ENCODE measurements at places on chromosomes 3 and 15.

DNA sequence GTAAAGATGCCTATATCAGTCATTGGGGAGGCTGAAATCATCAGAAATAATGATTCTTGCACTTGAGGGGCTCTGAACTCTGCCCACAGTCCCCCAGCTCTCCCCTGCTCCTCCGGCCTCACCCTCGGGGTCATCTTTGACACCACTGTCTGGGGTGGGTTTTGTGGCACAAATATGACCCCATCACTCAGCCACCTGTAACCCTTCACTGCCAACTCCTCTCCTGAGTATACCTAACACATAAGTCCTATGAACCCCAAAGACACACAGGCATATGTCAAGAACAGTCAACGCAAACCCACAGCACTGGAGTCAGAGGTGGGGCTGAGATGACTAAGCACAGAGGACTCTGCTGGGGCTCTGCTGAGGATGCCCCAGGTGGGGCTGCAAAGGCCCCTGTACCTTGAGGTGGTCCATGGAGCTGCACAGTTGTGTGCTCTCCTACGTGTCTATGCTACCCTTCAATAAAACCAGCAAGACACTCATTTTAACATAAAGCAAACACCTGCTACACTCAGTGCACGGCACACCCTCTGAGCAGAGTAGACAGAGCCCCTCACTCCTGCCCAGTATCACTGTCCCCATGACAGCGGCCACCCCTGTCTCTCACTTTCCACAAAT is 29.9 kb downstream of the SLC41A3 start:
- DNase-seq = no peak

DNA sequence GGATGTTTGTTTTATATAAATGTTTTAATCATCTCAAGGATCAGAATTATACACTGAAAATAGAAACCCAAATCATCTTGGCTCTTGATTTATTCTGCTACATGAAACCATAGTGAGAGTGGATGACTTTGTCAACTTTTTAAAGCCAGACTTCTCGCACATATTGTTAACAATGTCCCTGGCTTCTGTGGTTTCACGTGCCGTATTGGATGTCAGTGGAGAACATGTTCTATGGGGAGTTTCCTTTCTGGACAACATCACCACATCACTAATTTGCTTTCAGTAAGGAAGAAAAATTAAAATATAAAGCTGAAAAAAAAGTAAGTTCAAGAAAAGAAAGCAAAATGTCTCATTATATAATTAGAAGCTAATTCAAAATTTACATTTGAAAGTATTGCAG is 297.1 kb upstream of the MME start:
- no peak for DNase-seq

- no peak for DNase-seq
Observed at GRCh38 chr3:151037746-151038477, 47.6 kb upstream of the MED12L start.

GRCh38 chr3:196225763-196226364 is 9.5 kb downstream of the SLC51A start:
- no peak for DNase-seq

DNA sequence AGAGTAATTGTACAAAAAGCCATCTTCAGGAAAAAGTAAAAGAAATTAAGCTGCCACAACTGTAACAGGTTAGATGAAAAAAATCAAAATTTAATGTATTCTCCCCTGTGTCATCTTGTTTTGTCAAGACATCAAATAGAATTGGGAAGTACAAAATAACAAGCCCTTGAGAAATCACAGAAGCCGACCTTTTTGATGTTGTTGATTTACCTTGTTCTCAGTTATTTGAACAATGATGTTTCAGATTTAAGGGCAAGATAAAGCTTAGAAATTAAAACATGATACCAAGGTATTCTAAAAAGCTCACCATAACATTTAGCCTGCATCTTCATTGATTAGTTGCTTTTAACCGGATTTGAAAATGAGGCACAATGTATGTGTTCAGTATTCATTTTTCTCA is 523.0 kb downstream of the FOXP1 start:
- DNase-seq = no peak

DNA sequence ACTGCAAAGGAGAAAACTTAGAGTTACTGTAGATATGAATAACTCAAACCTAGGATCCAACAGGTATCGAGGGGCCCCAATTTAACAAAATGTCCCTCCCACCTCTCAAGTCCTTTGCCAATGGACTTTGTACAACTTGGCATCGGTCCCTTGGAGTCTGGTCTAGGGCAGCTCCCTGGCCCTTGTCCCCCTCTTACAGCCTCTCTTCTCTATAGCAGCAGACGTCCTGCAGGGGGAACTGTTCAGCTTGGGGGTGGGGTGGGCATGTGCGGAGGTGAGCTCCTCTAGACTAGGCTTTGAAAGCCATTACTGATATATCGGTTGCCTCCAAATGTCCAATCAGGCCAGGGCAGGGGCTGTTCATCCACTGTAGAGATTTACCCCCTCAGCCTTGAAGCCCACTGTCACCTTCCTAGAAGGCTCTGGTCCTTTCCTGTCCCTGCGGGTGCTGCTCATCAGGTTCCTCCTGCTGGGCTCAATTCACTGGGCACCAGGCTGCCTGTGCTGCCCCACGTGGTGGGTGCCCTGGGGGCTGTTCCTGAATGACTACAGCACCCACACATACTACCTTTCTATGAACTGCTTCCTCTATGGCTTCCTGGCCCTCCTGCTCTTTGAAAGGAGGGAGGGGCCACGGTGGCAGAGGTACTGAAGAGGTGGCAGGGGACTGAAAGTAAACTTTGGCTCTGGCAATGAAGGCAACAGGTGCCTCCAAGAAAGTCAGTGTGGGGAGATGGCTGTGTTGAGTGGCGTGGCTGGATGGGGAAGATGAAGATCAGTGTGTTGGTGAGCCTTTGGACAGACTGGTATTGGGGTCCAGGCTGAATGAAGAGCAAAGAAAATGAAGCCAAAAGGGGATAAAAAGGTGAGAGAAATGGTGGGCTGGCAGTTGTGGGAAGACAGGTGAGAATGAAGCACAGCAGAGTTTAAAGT is 78.8 kb upstream of the MEX3B start:
- DNase-seq = no peak

DNA sequence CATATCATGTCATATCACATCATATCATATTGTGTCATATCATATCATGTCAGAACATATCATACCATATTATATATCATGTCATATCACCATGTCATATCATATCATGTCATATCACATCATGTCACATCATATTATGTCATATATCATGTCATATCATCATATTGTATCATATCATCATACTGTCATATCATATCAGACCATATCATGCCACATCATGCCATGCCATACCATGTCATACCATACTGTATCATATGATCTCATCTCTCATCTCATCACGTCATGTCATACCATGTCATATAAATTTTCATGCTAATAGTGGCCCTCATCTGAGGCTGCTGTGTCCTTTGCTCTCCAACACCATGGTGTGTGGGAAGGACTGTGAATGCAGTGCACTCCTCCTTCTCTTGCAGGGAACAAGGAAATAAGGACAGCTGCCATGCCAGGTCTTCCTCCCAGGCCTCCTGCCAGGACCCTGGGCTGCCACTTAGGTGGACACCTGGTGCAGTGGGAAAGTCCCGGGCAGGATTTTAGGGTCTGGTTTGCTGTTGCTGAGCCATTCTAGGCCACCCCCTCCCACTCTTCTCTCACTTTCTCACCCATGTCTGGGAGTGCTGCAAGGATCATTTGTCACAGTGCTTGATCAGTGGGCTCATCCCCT is 72.4 kb upstream of the TRPM1 start:
- no peak for DNase-seq

DNA sequence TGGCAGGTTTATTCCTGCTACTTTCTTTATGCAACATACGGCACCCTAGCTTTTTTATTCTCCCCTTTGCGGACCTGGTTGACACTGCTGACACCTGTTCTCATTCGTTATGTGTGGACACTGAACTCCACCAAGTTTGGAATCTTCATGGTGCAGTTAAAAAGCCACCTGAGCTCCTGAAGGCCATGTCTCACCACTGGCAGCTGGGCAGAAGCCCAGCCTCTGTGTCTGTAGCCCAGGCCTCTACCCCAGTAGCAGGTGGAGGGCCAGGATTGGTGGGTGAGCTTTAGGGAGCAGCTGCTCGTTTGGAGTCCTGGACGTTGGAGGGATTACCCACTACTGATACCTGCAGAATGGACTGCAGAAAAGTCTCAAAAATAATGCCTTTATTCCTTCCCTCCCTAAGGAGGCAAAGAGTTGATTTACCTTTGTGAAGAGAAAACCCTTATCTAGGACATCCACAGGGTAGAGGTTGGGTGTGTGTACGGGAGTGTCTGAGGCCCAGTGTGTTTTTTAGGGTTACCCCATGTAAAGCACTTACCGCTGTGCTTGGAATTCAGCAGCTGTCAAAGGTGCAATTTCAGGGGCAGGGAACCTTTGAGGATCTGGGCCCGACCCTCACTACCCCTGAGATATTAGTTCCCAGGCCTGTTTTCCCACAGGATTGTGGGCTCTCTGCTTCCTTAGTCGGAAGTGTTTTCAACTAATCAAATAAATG is 637 bp upstream of the CCNDBP1 start:
- DNase-seq = no peak

Measured in NCI-H2081 treated with DMSO at 0.1 percent for 48 hours (cell line).